ENCODE measurements at places on chromosomes 3 and 15.

DNA sequence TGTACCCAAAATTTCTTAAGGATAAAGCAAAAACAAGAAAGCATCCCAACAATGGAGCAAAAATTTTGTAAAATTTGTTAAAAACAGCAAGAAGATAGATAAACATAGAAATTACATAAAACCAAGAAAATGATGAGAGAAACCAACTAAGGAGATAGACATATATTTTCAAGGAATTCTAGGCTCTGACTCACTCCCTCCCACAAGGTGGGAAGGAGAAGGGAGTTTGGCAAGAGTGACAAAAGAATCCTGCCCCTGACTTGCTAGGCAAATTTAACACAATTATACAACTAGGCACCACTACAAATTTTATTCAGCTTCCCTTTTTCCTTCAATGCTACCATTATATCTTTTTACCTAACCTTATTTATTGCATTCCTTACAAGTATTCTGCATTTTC, 70.9 kb downstream of the MYO9A start:
- no peak for DNase-seq

- no peak for DNase-seq
Measured at GRCh38 chr15:71889385-71889784, 79.0 kb downstream of the NR2E3 start.

- DNase-seq = no peak
Measured at GRCh38 chr3:132749786-132750185, 27.6 kb upstream of the NPHP3 start.

- DNase-seq = no peak
Measured at GRCh38 chr3:152402695-152403451, 134.1 kb downstream of the MBNL1 start.

- no peak for DNase-seq
Measured at GRCh38 chr3:56025326-56025725, 442.9 kb downstream of the ERC2 start.
